COR-L47 (cell line): ENCODE measurements at places on chromosomes 2 and 18.
A peak's percentile ranks its signal among the peaks of the same experiment; 100 is the strongest.

- DNase-seq = no peak
Measured at GRCh38 chr18:79877163-79878091, 74.0 kb downstream of the SLC66A2 start.

GRCh38 chr2:120436885-120437603 lies 91.1 kb downstream of the INHBB start:
- peak; percentile 56 for DNase-seq

DNA sequence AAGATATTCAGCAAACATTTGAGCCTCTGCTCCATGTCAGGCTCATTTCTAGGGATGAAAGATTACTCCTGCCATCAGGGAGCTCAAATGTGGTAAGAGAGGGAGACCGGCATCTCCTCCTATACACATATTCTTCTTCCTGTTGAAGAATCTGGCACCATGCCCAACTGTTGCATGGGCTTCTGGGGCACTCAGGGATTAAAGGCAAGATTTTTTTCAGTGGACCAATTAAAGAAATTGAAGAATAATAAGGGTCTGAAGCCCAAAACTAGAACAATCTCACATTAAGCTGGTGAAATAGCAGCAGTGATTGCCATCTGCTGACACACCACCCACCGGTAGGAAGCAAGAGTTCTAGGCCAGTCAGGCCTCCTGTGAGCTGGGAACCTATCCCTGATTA lies 145.4 kb upstream of the LYPD6 start:
- DNase-seq = peak; percentile 19

GRCh38 chr2:216426938-216427337 lies 14.7 kb downstream of the SMARCAL1 start:
- DNase-seq = no peak

GRCh38 chr18:44818668-44819403 lies 138.1 kb downstream of the SETBP1 start:
- no peak for DNase-seq

- peak; percentile 1 for DNase-seq
Measured at GRCh38 chr2:72833084-72833714, 7.4 kb upstream of the EXOC6B start.

DNA sequence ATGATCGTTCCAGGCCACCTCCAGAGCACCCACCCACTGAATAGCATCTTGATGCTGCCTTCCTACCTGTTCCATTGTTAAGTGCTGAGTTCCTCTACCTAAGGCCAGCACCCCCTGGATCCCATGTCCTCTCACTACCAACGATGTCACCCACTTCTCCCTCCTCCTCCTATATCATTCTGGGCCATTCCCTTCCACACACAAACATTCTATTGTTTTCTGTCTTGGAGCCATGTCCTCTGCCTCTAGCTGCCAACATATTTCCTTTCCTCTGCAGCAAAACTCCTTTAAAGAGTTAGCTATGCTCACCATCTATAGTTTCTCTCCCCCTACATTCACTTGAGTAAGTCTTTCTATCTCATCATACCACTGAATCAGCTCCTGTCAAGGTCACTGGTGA lies 64.0 kb upstream of the ACKR3 start:
- DNase-seq = no peak

DNA sequence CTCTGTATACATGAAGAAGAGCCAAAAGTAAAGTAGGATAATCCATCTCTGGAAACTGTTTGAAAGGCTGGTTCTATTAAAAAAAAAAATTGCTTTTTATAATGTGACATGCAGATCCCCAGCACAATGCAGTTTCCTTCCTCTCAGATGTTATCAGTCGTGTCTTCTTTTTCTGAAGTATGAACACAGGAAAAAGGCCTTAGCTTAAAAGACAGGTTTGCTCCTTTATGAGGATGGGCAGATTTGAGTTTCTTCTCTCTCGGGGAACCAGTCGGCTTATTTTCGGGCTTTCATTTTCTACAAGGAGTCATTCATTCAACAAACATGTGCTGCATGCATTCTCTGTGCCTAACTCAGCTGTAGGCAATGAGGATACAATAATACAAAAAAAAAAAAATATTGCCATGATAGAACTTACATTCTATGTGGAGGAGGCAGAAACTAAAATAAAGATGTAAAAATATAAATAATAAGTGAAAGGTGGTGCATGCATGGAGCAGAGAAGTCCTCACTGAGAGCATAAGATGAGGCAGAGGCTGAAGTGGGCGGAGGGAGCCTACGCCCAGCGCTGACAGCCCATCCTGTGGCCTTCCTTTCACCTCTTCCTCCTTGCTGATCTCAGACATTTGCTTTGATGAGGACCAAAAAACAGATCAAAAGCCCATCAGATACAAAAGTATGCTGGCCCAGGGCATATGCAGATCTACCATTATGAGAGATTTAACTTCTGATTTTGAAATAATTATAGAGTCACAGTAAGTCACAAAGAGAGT lies at the start of gene CD226:
TSS of gene CD226 (minus strand) at position 513 of the 773 bp plus-strand sequence. CDS start at position 46, 467 bp downstream.
- no peak for DNase-seq

GRCh38 chr2:104004821-104005220 lies 849.1 kb upstream of the POU3F3 start:
- DNase-seq = no peak

DNA sequence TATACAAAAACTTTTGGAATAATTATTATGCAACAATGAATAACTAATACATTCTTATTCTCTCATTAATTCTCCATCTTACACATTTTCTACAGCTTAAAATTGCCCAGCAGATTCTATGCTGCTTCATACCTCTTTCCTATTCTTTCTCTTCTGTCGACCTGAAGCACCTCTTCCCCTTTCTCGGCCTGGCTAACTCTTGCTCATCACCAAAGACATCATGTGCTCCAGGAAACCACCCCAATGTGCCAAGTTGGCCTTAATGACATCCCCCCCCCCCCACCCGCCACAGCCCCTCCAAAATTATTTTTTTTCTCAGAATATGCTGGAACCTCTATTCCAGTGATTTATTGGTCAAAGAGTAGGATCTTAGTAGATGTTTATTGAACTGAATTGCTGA lies 43.6 kb downstream of the ZNF521 start:
- DNase-seq = no peak

- no peak for DNase-seq
Measured at GRCh38 chr2:231222318-231223000, 24.0 kb downstream of the ARMC9 start.

DNA sequence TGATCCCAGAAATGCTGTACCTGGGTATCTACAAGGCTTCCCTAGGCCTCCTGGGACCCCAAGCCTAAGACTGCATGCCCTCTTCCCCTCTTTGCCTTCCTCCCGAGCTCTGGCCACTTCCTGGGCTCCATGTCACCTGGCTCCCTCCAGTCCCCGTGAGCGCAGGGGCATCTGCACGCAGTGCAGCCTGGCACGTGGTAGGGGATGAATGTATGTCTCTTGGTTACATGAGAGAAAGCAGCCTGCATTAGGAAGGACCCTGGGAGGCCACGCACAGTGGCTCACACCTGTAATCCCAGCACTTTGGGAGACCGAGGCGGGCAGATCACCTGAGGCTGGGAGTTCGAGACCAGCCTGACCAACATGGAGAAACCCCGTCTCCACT lies 15.8 kb downstream of the PASK start:
- no peak for DNase-seq

- no peak for DNase-seq
Measured at GRCh38 chr2:3238951-3239841, 138.4 kb downstream of the EIPR1 start.

- DNase-seq = no peak
Measured at GRCh38 chr2:43810452-43810851, 28.2 kb downstream of the ABCG5 start.

GRCh38 chr2:54878182-54878581 lies 154.7 kb downstream of the EML6 start:
- DNase-seq = peak; percentile 51

DNA sequence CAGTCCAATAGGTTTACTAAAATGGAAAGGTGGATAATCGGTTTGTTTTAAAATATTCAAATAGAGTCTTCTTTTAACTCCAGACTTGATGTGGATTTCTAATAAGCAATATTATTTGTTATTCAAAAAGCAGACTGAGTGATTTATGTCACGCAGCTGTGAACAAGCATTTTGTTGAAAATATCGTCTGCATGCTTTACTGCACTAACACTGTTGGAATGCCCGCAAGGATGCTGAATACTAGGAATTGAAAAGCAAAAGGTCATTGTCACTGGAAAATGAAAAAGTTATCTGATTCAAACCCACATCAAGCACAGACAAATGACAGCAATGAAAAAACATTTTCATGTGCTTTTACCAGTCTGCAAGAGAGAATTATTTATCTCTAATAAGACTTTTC lies 31.1 kb downstream of the CHN1 start:
- DNase-seq = no peak

- DNase-seq = no peak
Measured at GRCh38 chr2:127826047-127826446, 15.1 kb upstream of the WDR33 start.
